B cell (primary cell): ENCODE measurements at places on chromosomes 6 and 20. TPM values are rescaled to one million over a fixed set of nuclear protein-coding genes. Genes with fewer than 3 reads are reported as not detected.

Gene TRIM38
- polyA plus RNA-seq, result 29.3 and 33.3 TPM in 2 replicates

- DNase-seq, result no peak
Measured at GRCh38 chr20:16942756-16943155, 194.6 kb downstream of the OTOR start.

- no peak for DNase-seq
Measured at GRCh38 chr6:7111095-7111690, 3.4 kb downstream of the RREB1 start.

- DNase-seq, result no peak
Measured at GRCh38 chr6:159727717-159728445, 575 bp downstream of the WTAP start.

- DNase-seq, result no peak
Measured at GRCh38 chr6:157230910-157231309, 92.4 kb downstream of the TMEM242 start.

GRCh38 chr20:47865912-47866311, 80.6 kb upstream of the SULF2 start:
- DNase-seq, result no peak

DNA sequence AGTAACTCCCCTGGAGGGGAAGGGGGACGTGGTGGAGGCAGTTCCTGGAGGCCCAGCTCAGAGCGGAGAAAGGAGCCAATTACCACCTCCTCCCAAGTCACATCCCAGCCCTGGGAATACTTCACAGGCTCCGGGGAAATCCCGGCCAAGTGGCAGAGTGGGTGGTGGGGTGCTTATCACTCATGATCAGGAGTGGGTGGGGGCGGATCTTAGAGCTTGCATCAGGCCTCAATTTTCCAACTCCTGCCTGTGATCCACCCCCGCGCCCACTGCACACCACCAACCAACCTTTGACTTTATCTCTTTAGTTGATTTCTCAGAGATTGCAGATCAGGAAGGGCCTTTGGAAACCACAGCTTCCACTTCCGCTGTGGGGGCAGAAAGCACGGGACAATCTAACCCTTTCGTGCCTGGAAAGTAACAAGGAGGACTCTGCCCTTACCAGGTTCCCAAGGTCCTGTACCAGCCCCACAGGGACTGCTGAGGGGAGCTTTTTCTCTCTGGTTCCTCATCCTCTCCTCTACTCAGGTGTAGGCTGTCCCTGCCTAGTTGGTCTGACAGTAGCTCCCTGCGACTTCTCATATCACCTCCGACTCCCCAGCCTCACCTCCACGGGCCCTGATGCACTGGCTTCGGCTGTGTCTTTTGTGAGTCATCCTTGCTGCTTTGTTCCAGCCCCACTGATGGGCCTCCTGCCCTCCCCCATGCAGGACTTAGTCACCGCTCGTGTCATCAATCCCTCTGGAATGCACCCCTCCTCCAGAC, 24.9 kb upstream of the IER3 start:
- DNase-seq, result no peak

GRCh38 chr6:167247814-167248595, 43.1 kb upstream of the UNC93A start:
- DNase-seq, result no peak

DNA sequence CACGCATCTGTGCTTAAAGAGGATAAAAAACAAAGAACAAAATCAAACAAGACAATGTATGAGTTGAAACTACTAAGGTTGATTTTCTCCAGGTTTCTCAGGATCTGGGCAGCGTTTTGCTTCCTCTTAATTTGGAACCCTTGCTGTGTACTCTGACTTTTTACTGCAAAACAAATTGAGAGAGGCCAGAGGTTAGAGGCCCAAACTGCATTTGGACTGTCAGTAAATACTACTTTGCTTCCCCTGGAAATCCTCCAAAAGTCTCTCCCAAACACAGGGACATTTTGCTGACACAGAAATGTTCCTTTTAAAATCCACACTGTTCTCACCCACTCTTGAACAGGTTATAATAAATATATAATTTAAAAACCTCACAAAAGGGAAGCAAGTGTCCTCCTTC, 1.1 kb downstream of the ARG1 start:
- no peak for DNase-seq

DNA sequence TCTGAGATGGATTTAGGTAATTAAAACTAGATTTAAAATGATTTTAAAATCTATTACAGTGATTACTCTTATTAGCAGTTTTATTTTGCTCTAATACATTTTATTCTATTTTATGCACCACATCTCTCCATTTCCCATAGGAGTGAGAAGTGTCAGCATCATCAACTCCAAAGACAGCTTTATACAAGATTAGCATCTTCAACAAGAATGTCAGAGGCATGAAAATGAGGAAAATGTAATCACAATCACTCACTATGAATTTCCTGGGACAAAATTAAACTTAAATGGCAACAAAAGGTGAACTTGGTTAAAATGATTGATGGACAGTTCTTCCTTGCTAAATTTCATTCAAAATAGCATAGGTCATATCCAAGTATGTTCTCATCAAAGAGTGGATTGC, 19.8 kb downstream of the HDGFL1 start:
- no peak for DNase-seq
